IPS DF 19.7 (cell line): ENCODE measurements at places on chromosomes 5 and 9.
A peak's percentile ranks its signal among the peaks of the same experiment; 100 is the strongest.

DNA sequence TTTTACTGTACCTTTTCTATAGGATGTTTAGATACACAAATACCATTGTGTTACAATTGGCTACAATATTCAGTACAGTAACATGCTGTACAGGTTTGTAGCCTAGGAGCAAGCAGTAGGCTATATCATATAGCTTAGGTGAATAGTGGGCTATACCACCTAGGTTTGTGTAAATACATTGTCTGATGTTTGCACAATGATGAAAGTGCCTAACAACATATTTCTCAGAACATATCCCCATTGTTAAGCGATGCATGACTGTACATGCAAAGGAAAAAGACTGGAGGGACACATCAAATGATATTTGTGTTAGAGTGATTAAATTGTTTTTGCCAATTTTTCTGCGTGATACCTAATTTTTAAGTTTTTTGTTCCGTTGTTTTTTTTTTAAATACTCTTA lies 5.3 kb downstream of the CHMP5 start:
- DNase-seq, result no peak

DNA sequence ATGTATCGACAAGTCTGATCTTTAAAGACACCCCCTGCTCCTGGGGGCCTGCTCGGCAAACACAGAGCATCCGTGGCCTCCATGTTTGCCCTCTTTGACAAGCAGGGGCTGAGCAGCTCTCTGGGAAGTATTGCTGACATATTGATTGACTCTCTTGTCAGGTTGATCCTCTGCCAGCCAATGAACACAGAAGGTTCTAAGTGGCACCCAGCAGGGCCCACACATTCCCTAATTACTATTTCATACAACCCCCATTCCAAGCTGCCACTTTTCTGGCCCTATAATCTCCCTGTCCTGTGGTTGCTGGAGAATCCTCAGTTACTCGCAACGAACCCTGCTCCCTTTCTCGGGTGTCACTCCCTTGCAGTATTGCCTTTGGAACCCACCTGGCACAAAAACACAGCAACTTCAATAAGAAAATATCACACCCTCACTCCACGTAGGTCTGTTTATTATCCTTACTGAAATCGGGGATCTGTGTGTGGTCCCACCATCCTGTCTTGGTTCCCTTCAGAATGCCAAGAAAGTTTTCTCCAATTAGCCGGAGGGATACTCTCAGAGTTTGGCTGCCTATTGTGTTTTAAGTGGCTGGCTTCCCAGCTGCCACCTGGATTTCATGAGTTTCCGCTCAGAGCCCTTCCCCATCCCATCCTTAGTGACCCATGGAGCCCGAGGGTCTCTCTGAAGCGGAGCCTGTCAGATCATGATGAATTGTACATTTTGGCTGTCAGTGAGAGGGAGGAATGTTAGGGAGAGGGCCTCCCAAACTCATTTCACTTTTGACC lies 249.0 kb upstream of the WWC1 start:
- DNase-seq, result no peak

GRCh38 chr9:124487260-124488182 lies 19.7 kb downstream of the NR5A1 start:
- no peak for DNase-seq

- DNase-seq, result no peak
Measured at GRCh38 chr9:4475301-4475700, 15.0 kb upstream of the SLC1A1 start.

DNA sequence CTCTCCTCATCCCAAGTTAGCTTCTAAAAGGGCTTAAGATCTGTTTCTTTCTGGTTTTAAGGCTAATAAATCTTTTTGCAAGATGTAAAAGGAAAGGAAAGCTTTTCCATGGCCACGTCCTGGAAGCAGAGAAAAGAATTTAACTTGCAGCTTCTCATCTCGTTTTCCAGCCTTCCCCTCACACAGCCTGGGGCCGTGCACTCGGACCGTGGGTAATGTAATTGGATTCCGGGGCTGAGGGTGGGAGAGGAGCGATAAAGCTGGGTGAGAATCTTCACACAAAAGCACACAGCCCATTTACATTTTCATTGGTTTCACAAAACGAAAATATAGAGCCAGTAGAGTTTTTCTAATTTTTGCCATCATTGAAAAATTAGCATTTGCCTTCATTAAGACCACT lies 91.2 kb downstream of the IRX2 start:
- no peak for DNase-seq

- DNase-seq, result no peak
Measured at GRCh38 chr9:137725598-137725997, 106.8 kb downstream of the EHMT1 start.

DNA sequence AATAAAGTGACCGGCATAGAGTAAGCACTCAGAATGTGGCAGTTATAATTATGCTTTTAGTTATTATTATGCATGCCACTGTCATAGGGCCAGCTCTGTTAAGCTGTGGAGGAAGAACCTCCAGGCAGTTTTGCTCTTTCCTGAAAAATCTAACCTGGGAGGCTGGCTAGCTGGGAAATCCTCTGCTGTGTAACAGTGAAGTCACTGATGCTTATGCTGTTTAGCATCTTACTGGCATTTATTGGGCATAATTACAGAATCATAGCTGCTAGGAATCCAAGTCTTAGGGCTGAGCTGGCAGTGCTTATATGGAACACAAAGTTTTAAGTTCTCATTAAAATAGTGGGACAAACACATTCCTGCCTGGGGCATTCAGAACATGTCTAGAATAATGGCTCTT lies 5.5 kb upstream of the GSN start:
- DNase-seq, result no peak

- DNase-seq, result peak; percentile 85
Measured at GRCh38 chr9:89661956-89662717, 57.3 kb downstream of the GADD45G start.

GRCh38 chr5:180776376-180776775 lies 26.2 kb downstream of the MGAT1 start:
- no peak for DNase-seq
